SW 1271 (cell line): ENCODE measurements at places on chromosomes 6 and 20.

- DNase-seq = peak; percentile 68
Measured at GRCh38 chr6:118551063-118552053, 3.3 kb downstream of the PLN start.

DNA sequence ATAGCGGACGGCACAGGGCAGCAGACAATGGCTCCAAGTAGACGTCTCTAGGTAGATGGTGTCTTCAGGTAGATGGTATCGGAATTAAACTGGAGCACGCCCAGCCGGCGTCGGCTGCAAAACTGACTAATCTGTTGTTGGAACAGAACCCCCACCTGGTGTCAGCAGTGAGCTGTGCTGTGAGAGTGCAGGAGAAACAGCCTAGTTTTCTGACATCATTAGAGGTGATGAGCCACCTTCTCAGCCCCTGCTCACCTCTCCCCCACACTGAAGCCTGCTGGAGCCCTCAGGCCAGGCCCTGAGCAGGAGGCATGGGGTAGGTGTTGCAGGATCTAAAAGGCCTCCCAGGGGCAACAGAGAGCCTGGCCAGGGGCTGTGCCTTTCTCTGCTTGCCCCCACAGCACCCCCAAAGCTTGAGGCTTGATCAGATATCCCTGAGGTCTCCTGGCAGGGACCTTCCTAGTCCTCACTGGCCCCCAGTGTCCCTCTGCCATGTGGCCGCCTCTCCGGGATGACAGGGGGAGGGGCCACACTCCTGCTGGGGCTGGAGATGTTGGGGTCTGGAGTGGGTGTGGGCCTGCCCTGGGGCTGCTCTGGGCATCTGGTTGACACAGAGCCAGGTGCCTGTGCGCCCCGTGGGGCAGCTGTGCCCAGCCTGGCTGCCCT, 6.9 kb upstream of the HELZ2 start:
- DNase-seq = peak; percentile 21

GRCh38 chr20:21570285-21570992, 56.6 kb upstream of the NKX2-2 start:
- no peak for DNase-seq

- DNase-seq = no peak
Measured at GRCh38 chr20:33251496-33251895, 15.7 kb downstream of the BPIFA1 start.

DNA sequence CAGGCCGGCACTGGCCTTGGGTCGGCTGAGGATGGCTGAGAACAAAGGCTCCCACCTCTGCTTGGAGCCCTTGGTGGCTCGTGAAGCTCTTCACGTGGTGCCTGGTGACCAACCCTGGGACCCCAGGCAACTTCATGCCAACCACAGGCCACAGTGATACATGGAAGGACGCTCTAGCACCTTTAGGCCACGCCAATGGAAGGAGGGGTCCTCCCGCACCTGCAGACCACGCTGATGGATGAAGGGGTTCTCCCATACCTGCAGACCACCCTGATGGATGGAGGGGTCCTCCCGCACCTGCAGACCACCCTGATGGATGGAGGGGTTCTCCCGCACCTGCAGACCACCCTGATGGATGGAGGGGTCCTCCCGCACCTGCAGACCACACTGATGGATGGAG, 62.5 kb downstream of the ERMARD start:
- DNase-seq = no peak

DNA sequence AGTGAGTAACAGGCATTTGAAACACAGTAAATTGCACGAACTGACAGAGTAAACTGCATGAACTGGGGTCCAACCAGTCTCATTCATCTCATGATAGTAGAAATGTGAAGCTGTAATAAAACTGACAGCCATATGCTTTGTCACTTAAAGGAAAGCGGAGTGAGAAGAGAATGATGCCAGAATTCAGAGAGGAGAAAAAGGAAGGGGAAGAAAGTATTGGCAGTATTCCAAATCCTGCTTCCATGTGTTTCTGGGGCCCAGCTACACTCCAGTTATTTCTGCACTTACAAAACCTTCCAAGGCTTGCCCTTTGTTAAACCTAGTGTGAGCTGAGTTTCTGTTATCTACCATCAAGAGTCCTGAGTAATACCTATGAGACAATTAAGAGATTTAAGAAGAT, 17.2 kb downstream of the SNX14 start:
- DNase-seq = no peak

GRCh38 chr6:117346142-117346930, 79.4 kb downstream of the ROS1 start:
- DNase-seq = no peak

DNA sequence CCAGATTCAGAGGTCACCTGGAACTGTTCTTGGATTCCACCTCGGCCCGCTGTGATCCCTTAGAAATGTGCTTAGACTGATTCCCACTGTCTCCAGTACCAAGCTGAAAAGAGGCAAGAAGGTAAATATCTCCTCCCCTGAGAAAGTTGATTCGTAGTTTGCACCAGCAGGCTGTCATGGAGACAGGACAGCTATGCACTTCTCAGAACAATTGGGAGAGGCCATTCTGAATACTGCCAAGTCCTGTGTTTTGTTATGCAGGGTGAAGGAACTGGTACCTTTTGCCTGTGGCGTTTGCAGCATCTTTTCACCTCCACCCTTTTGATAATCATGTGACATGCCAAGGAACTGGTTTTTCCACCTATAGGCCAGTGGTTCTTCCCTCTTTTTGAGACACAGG, 58.2 kb upstream of the RNGTT start:
- no peak for DNase-seq

GRCh38 chr6:3593161-3593560, 136.3 kb upstream of the SLC22A23 start:
- DNase-seq = no peak

DNA sequence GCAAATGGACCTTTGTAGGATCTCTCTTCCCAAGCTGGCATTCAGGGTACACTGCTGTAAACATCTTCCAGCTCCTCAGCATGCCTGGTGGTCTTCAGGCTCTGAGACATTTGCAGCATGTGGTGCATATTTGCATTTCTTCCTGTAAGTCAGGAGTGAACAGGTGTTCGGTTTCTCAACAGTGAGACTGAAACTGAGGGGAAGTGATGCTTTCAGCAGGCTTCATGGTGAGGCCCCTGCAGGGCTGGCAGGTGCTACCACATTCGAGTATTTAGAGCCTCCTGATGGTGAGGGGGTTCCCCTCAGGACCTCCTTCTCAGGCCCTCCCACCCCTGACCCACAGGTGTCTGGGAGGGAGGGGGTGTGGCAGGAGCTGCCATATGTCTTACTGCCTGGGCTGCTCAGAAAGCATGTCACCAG, 15.1 kb downstream of the MYBL2 start:
- no peak for DNase-seq

GRCh38 chr6:235763-236360, 56.4 kb upstream of the DUSP22 start:
- DNase-seq = no peak
